ENCODE measurements at places on chromosomes 1 and 21.

DNA sequence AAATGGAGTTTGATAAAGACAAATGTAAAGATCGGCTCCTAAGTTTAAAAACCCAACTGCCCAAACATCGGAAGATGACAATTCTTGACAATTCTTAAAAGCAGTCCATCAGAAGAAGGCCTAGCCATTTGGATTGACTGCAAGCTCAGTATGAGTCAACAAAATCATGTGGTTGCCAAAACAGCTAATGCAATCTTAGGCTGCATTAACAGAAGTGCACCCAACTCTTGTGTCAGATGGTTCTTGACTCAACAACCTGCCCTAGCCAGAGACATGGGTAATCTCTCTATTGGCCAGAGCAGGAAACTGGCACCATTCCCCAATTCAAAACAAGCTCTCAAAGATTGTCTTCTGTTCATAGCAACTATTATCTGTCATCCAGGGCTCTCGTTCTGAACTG lies 9.9 kb upstream of the NCF2 start:
- DNase-seq = no peak

- DNase-seq = no peak
Measured at GRCh38 chr1:81420760-81421159, 380.0 kb upstream of the ADGRL2 start.

DNA sequence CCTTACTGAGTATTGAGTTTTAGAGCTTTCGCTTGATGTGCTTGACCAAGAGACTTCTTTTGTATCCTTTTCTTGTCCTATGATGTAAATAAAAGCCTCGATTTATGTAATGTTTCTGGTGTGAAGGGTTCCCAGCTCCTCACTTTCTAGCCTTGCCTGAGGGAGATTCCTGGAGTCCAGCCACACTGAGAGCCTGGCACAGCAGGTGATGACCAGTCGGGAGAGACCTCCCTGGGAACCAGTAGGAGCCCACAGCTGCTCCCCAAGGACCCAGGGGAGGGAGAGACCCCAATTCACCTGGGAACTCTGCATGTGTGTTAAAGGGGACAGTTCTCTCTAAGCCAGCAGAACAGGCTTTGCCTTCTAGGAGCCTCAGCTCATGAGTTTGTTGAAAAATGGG lies 8.9 kb downstream of the C1orf115 start:
- no peak for DNase-seq

GRCh38 chr1:8026153-8026975 lies at the start of gene ERRFI1:
ERRFI1 (minus strand) TSS chr1:8026309; CDS start chr1:8015619, 10,690 bp downstream.
- peak; percentile 97 for DNase-seq

- peak; percentile 80 for DNase-seq
Measured at GRCh38 chr1:17011439-17012307, at the start of gene ATP13A2. ATP13A2 (minus strand) TSS chr1:17011928; CDS start chr1:17011738, 190 bp downstream.

GRCh38 chr1:205945069-205945468 lies 1.8 kb upstream of the SLC26A9 start:
- DNase-seq = no peak
